ENCODE measurements at places on chromosomes 5 and 9.
A peak's percentile ranks its signal among the peaks of the same experiment; 100 is the strongest.

GRCh38 chr9:88747768-88748167 lies 212.8 kb downstream of the NXNL2 start:
- peak; percentile 29 for DNase-seq

- peak; percentile 36 for DNase-seq
Observed at GRCh38 chr9:69324549-69325401, at the start of gene ENTREP1. Gene ENTREP1, plus strand, starts transcription at chr9:69325215. Its CDS starts 95 bp downstream, at chr9:69325310.

- DNase-seq, result no peak
Observed at GRCh38 chr5:138874771-138875551, at the start of gene LRRTM2. Gene LRRTM2, minus strand, starts transcription at chr5:138875335. Its CDS starts 424 bp downstream, at chr5:138874911.

DNA sequence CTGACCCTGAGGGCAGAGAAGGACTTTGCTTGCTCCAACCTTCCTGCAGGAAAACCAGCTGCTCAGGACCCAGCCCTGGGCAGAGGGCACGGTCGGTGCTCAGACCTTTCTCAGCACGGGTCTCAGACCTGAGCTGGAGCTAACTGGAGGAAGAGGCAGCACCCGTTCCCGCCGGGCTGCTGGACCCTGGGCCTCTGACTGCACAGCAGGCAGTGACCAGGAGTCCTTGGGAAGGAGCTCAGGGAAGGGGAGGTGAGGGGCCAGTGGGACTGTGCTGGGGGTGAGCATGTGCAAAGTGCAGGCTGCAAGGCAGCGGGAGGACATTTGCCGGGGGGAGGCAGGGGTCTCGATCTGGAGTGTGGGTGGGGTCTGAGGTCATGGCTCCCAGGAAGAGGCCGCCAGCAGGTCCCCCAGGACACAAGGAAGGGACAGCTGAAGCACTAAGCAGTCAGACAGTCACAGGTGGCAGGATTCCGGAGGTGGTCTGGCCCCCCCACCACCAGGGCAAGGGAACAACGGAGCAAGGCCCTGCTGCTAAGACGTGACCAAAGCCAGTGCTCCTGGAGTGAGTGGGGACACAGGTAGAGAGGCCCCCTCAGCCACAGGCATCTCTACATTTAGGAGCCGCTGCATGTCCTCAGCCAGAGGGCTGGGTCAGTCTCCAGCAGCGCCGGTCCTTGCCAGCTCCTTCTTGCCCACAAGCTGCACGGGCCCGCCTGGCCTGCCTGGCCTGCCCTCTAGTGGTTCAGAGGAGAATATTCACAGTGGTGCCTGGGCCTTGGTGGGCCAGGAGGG lies 4.8 kb upstream of the DPM2 start:
- peak; percentile 63 for DNase-seq

DNA sequence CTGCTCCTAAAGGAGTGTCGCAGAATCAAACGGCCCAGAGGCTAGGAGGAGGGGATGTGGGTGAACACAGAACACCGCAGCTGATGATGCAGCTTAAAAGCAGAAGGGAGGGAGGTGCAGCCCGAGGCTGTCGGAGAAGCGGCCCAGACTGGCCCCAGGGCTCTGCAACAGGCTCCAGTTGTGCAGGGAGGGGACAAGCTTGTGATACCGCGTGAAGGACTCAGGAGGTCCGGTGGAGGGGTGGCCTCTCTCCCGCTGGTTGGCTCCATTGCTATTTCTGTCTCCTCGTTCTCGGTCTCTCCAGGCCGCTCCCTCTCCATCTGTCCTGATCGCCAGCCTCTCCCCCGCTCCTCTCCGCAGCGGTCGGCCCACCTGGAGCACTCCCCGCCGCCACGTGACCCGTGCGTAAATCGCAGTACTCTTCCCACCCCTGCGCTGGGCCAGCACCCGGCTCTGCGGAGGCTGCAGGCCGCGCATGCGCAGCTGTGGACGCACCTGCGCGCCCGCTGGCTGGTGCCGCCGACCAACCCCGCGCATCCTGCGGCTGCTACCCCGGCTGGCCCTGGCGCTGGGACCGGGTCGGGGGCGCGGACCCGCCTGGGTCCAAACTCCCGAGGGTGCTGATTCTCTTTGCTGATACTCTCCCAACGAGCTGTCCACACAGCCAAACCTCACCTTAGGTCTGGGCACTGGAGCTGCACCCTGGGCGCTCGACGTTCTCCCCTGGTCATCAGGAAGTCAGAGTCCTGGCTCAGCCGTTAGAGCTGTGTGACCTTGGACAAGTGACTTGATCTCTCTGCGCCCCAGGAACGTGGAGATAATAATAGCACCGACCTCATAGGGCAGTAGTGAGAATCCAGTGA lies 3.7 kb upstream of the STXBP1 start:
- peak; percentile 83 for DNase-seq

DNA sequence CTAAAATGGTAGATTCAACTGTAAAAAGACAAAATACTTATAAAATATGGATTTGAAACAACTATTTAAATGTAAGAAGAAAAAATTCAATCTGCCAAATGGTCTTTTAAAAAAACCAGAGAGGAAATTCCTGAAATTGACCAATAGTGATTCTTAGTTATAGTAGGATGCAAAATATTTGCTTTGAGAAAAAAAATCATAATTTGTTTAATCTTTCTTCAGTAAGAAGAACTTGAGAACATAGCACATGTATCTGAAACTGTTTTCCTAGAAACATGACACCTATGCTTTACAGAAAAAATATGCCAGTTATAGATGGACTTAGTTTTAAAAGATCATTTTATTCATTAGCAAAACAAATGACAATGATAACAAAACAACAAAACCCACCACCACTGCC lies 186.9 kb upstream of the CD180 start:
- DNase-seq, result no peak

DNA sequence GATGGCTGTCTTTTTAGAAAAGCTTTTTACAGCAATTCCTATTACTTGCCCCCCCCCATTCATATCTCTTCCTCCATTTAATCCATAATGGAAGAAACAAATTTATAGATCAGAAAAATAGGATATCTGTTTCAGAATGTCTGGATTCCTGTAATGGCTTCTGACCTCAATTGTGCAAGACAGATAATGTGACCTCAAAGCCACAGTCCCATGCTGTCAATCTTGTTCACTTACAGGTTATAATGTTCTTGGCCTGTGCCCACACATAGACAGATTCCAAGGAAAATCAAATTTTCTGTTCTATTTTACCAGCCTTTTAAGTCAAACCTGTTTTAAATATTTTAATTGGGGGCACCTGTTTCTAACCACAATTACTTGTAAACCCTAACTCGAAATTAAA lies 143.4 kb downstream of the ENTREP1 start:
- DNase-seq, result no peak

DNA sequence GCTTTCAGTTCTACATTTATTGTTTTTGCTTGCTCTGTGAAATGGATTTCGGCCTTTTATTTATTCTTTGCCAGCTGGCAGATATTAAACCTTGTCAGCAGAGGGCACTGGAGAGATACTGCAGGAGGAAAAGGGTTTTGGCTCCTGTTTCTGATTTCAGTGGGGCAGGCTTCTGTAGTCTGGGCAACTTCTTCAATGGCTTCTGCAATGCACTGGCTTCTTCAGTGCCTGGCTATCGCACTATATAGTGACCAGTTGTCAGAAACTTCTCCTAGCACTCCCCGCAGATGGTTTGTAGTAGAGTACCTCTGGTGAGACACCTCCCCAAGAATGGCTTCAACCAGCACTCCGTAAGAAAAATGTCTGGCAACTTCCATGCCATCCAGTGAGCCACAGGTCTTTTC lies 3.2 kb upstream of the NFX1 start:
- DNase-seq, result peak; percentile 80

- DNase-seq, result peak; percentile 40
Observed at GRCh38 chr9:87725356-87725899, 491 bp upstream of the CTSL start.

DNA sequence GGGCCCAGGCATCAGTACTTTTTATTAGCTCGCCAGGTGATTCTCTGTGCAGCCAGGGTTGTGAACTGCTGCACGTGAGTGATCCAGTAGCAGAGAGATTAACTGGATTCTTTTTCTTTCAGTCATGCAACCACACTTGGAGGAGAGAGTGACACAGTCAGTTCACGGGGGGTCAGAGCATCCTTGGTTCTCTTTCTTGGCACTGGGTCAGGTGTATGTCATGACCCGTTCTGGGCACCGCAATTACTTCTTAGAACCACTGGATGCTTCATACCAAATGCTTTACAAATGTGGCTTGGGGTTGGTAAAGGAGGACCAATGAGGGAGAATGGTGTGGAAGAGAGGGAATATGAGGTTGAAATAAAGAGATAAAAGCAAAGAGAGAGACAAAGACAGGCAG lies 368.7 kb downstream of the MLLT3 start:
- no peak for DNase-seq

- no peak for DNase-seq
Observed at GRCh38 chr5:78547183-78547582, 101.4 kb downstream of the LHFPL2 start.

DNA sequence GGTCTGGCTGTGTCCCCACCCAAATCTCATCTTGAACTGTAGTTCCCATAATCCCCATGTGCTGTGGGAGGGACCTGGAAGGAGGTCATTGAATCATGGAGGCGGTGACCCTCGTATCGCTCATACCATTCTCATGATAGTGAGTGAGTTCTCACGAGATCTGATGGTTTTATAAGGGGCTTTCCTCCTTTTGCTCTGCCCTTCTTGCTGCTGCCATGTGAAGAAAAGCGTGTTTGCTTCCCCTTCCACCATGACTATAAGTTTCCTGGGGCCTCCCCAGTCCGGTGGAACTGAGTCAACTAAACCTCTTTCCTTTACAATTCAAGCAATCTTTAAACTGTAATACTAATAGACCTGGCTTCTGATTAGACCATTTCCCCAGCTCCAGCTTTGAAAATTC lies 92.2 kb upstream of the SARDH start:
- DNase-seq, result no peak

DNA sequence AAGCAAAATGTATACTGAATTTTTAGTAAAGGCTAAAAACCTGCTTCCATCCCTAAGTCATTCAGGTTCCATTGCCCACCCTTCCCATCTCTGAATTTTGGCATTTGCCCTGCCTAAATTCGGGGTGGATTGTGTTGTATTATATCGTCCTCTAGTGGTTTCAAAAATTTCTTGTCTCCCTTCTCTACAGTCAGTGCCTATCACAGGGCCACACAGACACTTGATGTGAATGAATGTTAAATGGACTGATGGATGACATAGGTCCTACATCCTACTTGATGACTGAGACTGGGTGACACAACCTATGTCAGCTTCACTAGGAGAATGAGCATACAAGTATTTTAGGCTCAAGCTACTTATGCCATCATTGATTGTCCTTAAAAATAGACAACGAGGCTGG lies 45.6 kb upstream of the SLC30A5 start:
- no peak for DNase-seq
